ENCODE measurements at places on chromosomes 5 and 9. TPM values are rescaled to one million over a fixed set of nuclear protein-coding genes. Genes with fewer than 3 reads are reported as not detected.

DNA sequence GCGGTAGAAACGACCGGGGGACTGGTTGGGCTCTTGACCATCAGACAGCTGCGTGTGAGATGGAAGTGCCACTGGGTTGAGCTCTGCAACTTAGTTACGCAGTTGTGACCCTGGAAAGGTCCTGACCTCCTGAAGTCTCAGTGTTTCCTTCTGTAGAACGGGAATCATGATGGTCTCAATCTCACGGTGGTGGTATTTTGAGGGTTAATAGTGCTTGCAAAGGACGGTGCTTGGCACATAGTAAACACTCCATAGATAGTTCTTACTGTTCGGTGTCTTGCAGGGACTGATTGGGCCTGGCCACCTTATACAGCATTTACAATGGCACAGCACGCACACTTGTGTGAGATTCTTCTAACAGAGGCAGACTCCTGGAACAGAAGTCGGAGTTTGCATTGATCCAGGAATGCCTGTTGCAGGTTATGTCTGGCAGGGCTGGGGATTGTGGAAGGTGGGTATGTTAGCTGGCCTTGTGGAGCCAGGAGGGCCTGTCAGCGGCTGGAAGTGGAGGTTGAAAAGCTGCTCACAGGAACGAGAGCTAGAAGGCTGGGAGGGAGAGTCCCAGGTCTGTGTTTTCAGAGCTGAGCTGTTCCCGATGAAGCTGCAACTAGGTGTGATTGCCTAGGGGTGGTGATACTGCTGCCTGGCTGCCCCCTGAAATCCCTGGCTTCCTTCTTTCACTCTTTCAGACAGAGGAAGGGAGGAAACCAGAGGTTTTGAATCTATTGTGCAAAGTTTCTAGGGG lies 962 bp upstream of the TXN start:
- DNase-seq, result peak; percentile 32

DNA sequence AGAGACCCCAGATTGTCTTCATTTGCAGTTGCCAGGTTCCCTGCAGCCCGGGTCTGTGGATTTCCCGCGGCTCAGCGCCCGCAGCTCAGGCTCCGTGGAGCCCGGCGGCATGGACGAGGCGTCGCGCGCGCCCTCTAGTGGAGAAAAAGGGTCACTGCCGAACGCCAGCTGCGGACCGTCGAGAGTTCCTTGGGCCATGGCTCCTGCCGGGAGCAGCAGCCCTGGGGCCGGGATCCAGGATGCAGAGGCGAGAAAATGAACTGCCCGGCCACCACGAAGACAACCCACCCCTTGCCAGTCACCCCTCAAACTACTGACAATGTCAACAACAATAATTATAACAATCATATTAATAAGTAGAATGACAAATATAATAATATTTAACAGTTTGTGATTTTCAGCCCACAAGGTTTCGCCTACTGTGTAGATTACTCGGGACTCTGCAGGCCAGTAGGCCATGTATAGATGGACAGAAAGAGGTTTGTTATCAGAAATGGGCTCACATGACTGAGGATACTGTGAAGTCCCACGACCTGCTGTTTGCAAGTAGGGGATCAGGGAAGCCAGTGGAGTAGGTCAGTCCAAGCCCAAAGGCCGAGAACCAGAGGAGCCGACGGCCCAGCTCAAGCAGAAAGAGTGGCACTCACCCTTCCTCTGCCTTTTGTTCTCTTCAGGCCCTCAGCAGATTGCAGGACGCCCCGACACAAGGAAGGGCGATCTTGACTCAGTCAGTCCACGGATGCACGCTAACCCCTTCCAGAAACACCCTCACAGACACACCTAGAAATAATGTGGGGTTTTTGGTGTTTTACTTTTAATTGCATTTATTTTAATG lies 43.1 kb downstream of the BOD1 start:
- peak; percentile 75 for DNase-seq

DNA sequence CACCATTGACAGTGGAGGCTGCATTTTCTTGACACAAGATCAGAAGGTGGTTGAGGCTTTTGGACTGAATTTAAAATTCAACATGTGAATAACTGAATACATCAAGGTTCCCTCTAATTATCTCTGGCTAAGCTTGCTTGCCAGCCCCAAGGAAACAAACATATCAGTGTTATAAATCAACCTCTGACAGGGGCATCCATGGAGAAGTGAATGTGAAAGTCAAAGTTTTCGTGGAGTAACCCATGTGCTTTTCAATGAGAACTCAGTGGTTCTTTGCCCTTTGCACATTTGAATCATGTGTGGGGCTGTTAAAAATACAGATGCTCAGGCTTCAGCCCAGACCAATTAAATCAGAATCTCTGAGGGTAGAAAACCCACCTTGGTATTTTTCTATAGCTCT lies 128.9 kb downstream of the LRRC70 start:
- no peak for DNase-seq

DNA sequence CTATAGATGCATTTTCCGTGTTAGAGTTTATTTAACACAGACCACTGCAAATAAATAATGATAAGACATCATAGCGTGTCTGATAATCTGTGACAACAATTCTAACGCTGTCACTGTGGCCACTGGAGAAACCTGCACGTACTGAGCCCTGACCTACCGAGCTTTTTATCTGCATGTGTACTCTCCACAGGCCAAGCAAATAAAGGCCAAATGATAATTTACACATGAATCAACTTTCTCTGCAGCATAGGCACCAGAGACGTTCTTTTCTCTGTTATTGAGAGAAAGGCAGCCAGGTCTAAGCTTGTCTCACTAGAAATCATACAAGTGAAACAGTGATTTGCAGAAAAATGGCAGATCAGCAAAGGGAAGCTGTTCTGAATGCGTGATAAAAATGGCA lies 75.8 kb downstream of the POU5F2 start:
- DNase-seq, result no peak

DNA sequence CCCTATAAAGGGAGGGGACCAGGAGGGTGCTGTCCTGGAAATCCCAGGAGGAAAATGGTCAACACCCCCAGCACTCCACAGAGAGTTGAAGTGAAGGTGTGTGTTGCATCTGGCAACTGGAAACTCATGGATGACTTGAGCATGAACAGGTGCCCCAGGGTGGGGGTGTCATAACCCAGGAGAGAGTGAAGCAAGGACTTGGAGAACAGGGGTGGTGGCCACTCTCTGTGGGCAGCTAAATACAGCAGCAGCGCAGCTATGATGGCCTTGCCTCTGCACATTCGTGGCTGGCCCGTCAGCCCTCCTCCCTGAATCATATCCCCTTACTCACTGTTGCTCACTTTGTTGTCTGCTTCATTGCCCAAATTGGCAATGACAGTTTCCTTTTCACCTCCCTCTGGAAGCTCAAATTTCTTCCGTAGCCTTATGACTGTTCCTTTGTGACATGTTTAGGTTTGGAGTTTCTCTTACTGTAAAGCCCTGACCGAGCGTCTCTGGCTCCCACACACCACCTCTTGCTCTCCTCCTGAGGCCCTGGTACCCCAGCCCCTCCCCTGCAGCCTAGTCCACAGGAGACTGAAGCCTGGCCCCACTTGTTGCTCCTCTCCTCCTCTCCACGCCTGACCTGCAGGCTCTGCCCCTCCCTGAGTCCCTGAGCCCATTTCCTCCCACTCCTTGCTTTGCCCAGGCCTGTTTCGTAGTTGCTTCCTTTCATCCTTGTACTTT lies 185.8 kb downstream of the CD180 start:
- peak; percentile 90 for DNase-seq

DNA sequence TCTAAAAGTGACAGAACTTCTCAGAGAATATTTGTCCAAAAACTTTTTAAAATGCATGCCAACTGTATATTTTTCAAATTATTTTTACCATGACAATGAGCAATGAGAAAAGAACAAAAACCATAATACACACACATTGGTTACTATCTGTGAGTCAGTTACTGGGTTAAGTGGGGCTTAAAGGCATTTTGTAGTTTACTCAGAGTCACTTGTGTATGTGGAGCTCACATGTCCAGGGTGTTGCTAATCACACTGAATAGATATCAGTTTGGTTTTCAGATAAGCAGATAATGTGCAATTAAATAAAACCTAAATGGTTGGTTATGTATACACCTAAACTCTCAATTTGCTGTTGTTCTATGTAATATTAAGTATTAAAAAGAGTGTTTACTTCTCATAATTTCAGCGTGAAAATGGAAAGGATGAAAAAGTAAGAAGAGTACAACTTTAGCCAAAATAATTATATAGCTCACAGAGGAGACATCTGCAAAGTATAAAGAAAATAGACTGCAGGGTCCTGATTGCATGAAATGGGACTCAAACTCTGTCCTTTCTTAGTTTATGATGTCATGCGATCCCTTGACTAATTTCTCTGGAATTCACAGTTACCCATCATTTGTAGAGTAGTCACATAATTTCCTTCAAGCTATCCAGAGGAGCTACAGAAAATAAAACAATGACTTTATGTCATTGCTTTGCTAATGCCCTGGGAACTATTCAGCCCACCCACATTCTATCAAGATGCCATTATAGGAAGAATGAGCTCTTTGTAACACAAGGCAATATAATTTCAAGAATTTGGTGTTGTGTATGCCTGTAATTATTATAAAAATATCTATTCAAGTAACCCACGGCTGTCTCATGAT lies 388.0 kb upstream of the ZNF608 start:
- peak; percentile 42 for DNase-seq

GRCh38 chr5:78961743-78962142 lies 23.4 kb downstream of the ARSB start:
- no peak for DNase-seq

- DNase-seq, result no peak
These were observed 96.9 kb downstream of the ATG10 start for GRCh38 chr5:82068723-82069122.

DNA sequence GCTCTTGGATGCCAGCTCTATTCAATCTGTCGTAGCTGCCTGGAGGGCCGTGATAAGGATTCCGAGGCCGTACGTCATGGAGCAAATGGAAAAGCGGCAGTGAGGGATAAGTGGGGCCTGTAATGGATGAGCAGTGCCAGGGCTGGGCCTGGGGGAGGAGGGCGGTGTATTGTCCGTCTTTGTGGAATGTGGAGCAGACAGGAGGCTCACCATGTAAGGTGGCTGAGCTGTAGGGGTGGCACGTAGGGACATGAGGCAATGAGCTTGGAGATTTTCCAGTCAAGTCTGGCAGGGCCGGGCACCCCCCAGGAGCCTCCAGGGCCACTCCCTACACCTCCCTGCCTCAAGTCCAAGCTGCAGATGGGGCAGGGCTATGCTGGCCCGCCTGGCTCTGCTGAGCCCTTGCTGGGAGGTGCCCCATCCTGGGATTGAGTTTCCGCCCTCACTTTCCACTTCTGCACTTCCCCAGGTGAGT lies 29.2 kb downstream of the NCS1 start:
- DNase-seq, result no peak

DNA sequence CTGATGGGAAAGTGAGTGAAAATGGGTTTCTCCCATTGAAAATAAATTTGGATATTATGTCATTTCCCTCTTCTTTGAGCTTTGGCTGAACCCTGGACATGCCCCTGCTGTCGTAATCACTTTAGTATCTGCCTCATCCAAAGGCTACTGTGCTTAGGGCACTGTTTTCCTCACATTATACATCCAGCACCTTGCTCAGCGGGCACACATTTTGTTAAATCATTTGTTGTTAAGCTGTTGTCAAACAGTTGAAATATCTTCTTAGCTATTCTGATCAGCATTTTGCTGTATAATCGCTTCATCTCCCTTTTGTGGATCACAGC lies 352.7 kb upstream of the CD180 start:
- no peak for DNase-seq

GRCh38 chr5:116563736-116564308 lies 10.8 kb downstream of the SEMA6A start:
- DNase-seq, result no peak

GRCh38 chr9:130204341-130204740 lies 32.1 kb downstream of the NCS1 start:
- DNase-seq, result no peak

DNA sequence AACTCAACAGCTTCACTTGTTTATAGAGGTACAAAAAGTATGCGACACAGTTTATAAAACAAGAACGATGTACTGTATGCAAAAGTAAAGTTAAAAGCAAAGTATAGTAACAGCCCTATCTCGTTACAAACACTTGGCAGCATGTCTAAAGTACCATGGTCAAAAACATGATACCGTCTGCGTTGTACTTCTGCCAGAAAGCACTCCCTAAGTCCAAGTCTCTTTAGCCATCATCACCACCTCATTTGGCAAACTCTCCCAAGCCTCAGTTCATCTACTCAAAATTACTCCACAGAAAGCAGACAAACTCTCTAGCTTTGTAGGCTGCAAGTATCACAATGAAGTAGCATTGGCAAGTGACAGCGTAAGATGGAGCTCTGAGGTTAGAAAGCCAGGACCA lies 73.4 kb downstream of the NFIB start:
- DNase-seq, result no peak

DNA sequence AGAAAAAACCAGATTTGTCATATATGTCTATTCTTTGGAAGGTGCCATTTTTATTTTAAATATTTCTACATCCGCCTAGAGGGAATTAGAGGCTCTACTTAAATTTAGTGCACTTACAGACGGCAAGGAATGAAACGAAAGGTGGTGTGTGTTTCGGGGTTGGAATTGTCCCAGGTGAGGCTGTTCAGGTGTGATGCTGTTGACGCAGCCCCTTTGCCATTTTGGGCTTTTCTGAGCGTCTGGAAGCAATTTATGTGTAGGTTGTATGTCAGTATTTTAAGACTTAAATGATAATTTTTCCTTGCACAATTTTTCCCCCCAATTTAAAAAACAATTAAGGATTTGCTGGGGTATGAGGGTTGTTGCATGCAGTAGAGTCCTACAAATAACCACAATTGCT lies 2.0 kb downstream of the TENT4A start:
- no peak for DNase-seq

GRCh38 chr9:111068383-111068730 lies 30.1 kb upstream of the LPAR1 start:
- no peak for DNase-seq

DNA sequence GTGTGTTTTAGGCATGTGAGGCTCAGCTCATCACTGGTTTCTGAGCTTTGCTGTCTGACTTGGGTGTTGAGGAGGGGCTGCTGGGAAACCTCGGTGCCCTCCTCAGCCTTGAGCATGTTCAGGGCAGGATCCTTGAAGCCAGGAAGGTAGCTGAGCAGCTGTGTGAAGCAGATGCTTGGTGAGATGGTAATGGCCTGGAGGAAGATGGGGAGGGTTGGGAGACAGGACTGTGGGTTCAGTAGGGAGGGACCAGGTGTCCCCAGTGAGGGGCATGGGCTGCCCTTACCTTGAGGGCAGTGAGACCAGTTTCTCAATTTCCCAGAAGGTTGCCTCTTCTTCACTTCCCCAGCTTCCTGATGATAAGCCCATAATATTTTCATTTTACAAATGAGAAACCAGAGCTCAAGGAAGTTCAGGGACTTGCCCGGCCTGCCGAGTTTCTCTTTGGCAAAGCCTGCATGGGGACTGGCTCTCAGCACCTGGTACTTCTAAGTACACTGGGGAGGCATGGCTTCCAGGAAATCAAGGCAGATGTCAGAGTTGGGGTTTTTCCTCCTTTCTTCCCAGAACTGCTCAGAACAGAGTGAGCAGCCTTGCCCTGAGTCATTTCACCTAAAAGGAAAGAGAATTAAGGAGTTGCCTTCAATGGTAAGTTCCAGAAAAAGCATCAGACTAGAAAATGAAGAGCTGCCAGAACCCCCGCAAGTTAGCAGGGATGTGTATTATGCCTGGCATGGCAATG lies 225.7 kb downstream of the MAST4 start:
- no peak for DNase-seq

GRCh38 chr5:145629047-145629446 lies 206.1 kb downstream of the PRELID2 start:
- DNase-seq, result no peak

The CNTRL gene
- 11.6 TPM for total RNA-seq

The SLC6A7 gene
- total RNA-seq, result not detected

The ROR2 gene
- total RNA-seq, result 0.10 TPM

The OR13J1 gene
- not detected for total RNA-seq

The ATP10B gene
- total RNA-seq, result not detected

The SV2C gene
- total RNA-seq, result not detected

The BARHL1 gene
- total RNA-seq, result not detected
